ENCODE measurements at places on chromosomes 12 and 14.

- peak; percentile 19 for DNase-seq
Observed at GRCh38 chr14:70555890-70556289, 21.1 kb upstream of the ADAM20 start.

DNA sequence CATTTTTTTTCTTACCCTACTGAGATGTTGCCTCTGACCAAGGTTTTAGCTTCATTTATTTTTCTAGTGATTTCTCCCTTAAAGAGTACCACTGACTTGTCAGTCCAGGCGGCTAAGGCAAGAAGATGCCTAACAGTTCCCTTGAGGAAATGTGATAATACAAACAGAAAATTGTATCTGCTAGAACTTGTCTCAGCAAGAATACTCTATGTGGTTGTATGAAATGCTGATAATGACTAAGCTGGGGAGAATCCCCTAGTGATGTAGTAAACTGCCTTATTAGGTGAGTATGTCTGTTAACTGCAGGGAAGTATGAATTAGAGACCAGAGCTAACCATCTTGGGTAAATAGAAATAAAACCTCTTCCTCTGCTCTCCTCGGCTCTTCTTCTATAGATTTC is 6.7 kb downstream of the C12orf54 start:
- DNase-seq = no peak

DNA sequence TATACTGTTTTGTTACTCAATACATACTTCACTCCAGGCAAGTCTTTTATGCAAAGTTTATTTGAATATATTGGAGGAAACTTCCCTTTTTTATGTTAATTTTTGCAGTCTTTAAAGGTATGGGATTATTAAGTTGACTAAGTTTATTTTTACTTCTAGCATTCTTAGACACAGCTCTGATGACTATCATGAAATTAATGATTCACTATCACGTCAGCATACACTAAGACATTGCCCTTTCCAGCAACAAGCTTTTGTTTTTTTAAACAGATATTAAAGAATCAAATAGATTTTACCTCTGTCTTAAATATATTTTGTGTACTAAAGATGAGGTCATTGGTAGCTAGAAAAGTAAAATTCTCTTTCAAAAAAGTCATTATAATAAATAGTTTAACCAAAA is 52.1 kb downstream of the DERA start:
- no peak for DNase-seq

DNA sequence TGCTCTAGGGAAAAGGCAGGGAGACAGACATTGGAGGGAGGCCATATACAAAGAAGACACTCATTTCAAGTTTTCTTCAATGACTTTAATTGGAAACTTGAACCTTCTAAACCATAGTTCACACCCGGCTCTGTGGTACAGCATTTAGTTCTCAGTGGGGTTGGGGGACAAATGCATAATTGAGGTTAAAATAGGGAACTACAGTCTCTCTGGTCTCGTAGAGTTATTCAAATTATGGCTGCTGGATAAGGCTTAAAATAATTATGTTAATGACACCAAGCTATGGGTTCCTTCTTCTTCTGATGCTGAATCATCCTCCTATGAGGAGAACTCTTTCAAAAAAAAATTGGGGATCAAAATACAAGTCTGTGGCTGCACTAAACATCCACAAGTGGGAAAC is 3.8 kb upstream of the RPAP3 start:
- no peak for DNase-seq

- DNase-seq = no peak
Observed at GRCh38 chr12:72610342-72610741, 338.2 kb downstream of the TRHDE start.

- DNase-seq = peak; percentile 25
Observed at GRCh38 chr14:64722842-64723447, 18.7 kb downstream of the PLEKHG3 start.

GRCh38 chr12:122981036-122981471 is 573 bp downstream of the ARL6IP4 start:
- peak; percentile 42 for DNase-seq

- DNase-seq = no peak
Observed at GRCh38 chr12:119692997-119693396, 25.1 kb downstream of the PRKAB1 start.

GRCh38 chr14:74980731-74981461 is 21.8 kb upstream of the EIF2B2 start:
- DNase-seq = no peak

DNA sequence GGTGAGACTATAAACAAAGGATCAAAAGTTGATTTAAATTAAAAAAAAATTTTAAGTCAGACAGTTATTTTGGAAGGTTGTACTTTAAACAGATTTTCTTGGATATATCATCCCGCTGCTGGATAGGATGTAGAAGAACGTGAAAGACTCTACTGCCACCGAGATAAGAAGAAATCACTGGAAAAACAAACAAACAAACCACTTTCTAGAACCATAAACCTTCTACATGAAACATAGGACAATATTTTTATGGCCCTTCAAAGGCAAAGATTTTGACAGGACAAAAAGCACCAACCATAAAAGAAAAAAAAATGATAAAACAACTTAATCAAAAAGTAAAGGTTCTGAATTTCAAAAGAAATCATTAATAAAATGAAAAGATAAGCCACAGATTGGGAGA is 268.2 kb upstream of the DAAM1 start:
- no peak for DNase-seq

DNA sequence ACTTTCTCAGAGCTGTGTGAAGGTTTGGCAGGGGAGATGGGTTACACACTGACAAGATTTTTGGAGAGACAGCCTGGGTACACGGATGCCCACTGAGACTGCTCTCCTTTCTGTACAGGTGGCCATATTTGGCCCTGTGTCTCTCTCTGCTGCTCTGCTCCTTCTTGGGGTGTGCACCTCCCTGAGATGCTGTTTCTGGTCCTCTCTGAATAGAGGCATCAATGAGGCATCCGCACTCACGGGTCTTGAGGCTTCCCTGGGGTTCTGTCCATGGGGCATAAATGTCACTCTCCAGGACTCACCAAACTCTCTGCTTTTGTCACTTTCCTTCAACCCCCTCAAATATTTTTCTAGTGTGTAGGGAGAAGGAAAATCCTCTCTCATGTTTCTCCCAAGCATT is 77.5 kb downstream of the TTC8 start:
- DNase-seq = no peak

DNA sequence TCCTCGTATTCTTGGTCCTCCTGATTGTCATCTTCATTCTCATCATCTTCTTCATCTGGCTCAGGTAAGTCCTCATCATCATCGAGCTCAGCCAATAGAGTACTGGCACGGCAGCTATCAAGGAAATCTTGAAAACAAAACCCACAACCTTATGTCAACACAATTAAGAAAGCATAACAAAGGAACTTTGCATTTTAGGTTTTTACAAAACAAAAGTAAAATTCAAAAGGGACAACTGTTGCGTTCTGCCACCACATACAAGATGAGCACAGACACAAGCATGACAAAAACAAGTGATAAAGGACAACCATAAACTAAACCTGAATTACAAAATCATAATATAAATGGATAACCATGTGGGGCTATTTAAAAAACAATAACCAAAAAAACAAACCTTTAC is 84.7 kb downstream of the HECTD1 start:
- DNase-seq = no peak

- no peak for DNase-seq
Observed at GRCh38 chr12:13148485-13148847, 45.0 kb upstream of the GSG1 start.

- no peak for DNase-seq
Observed at GRCh38 chr12:56785874-56786273, 22.8 kb downstream of the HSD17B6 start.

- DNase-seq = no peak
Observed at GRCh38 chr12:86052921-86053320, 178.8 kb downstream of the NTS start.

All from activated CD4-positive, alpha-beta T cell treated with anti-CD3 and anti-CD28 coated beads for 36 hours (primary cell).